ENCODE measurements at places on chromosomes 3 and 15. TPM values are rescaled to one million over a fixed set of nuclear protein-coding genes. Genes with fewer than 3 reads are reported as not detected.

SLC2A2 gene
- not detected for total RNA-seq

PRKCD gene
- 2.9 TPM for total RNA-seq

GRCh38 chr3:194137506-194138474 is 1.8 kb downstream of the HES1 start:
- DNase-seq, result peak; percentile 28

- no peak for DNase-seq
These were observed 164.0 kb downstream of the NR2F2 start for GRCh38 chr15:96494505-96494904.

DNA sequence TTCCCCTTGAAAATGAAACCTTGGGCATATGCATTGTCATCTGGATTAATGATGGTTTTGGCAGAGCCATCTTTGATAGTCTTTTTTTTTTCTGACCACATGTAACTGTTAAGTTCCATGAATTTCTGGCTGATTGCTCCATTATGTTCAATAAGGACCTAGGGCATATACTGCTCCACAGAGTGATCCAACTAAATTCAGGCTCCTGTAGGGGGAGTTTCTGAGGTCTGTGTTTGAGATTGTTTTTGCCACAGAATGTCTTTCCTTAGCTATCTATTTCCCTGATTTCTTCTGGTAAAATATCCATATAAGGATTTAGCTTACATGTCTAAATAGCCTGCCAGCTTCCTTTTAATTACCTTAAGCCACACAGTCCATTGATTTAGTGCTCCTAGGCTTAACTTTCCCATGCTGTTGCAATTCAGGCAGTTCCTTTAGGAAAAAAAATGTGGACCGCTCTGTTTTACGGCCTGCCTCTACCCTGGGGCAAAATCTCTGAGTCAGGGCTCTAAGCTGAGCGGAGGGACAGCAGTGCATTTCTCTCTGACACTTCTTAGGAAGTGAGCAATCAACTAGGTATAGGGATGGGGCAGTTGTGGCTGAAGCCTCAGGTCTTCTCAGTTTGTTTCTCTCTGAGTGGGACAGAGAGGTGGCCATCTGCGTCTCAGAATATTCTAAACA is 796.2 kb downstream of the NR2F2 start:
- DNase-seq, result no peak

GRCh38 chr3:43126536-43126935 is 20.7 kb upstream of the POMGNT2 start:
- no peak for DNase-seq

GRCh38 chr15:55357774-55358173 is 38.8 kb downstream of the PIGB start:
- DNase-seq, result no peak

DNA sequence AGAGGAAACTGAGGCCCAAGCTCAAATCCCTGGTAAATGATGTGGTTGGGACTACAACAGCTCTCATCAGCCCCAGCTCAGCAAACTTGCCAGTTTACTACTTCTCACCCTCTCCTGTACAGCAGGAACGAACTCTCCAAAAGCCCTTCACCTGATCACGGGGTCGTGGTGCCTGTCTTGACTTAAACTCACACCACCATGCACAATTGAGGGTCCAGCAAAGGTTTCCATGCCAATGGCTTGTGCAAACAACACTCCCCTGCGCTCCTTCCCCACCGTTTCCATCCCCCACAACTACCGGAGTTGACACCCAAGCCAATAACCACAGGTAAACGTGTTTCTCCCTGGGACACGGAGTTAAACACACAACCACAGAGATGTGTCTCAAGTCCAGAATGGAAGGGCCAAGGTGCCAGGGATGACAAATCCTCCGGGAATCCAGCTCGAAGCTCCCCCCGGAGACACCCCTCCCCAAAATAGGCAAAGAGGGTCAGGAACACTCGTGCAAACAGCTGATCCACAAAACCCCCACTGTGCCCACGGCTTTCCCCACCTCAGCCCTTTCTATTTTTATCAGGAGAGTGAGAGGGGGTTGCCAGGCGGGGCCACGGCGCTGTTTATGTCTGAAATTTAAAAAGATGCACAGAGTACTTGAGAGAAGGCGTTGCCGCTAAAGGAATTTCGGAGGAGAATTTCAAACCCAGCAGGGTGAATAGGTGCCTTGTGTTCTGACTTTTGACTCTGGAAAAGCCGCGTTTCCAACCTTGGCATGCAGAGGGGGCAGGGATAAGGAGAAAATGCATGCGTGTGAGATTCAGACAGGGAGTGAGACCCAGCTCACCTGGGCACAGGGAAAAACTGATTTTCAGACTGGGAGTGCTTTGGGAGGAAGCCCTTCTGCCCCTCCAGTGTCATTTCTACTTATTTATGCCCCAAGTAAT is 10.6 kb upstream of the ACAN start:
- DNase-seq, result no peak

GRCh38 chr3:157199841-157200240 is 39.9 kb upstream of the CCNL1 start:
- peak; percentile 28 for DNase-seq

DNA sequence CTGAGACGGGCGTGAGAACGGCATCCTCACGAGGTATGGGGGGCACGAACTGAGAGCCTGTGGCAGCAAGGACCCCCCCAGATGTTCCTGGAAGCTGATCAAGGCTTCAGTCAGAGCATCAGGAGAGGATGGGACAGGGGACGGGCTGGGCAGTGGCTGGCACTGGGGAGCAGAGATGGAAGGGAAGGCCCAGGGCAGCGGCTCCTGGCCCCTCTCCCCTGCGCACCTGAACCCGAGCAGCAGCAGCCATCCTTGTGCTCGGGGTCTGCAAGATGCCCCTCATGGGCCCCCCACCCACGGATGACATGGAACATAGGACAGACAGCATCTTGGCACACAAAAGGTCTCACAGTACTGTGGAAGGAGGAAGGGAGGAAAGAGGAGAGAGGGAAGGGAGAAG is 51.3 kb downstream of the DHX30 start:
- no peak for DNase-seq

- DNase-seq, result no peak
These were observed 32.6 kb upstream of the NANOGP8 start for GRCh38 chr15:35117543-35118265.
